T-helper 1 cell (primary cell): ENCODE measurements at places on chromosomes 12 and 14.

DNA sequence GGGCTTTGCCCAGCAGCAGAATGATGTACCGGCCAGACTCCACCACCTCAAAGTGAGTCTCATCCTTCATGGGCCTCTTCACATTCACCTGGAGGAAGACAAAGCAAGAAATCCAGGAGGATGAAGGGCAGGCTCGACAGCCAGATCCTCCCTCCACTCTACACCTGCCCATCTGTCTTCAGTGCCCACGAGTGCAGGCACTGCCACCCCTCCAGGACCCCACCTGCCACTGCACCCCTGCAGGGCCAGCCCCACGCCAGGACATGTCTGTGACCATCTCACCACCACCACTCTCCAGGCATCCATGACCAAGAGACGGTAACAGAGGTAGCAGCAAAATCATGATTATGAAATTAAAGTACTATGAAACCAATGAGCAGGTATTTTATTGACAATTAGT lies 84.3 kb upstream of the ANO2 start:
- DNase-seq, result no peak

DNA sequence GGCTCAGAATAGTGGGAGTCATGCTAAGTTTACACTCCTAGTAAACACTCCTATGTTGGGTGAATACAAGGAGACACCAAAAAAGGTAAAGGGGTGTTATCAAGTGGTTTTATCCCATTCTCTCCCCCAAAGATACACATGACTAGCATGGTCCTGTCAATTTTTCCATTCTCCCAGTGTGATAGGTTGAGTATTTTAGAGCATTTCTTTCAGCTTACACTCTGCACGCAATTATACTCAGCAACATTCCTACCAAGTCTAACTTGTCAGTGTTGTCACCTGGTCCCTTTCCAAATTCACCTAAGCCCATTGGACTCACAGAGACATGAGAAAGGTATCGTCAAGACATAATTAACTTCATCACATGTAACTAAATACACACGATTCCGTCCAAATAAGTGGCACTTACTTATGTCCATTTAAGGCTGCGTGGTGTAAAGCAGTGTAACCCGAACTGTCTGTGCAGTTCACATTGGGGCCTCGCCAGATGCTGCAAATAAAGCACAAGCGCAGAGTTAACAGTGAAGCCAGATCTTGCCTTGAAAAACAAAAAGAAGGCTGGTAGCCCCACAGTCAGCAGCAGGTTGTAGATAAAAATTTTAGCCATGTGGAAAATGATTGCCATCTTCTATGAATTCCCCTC lies 159.7 kb downstream of the ANKS1B start:
- DNase-seq, result no peak

- no peak for DNase-seq
Observed at GRCh38 chr14:50021261-50022031, 94.9 kb downstream of the VCPKMT start.

DNA sequence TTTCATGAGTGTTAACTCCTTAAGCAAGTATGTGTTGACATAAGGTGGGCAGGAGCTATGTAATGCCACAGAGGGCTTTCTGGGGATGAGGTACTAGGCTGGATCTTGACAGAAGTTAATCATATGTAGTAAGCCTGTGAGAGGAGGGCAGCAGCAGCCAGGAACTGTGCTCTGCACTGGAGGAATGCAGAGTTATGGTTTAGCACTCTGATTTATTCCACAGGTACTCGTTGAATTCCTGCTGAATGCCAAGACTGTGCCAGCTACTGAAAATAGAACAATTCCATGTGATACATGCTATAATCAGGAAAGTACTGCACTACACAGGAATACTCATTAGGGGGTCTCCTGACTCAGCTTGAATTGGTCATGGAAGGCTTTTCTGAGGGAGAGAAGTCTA lies 58.7 kb downstream of the SUSD6 start:
- no peak for DNase-seq

GRCh38 chr12:129788506-129789084 lies 115.2 kb downstream of the TMEM132D start:
- DNase-seq, result no peak

- no peak for DNase-seq
Observed at GRCh38 chr12:40717576-40717975, 25.3 kb downstream of the CNTN1 start.

DNA sequence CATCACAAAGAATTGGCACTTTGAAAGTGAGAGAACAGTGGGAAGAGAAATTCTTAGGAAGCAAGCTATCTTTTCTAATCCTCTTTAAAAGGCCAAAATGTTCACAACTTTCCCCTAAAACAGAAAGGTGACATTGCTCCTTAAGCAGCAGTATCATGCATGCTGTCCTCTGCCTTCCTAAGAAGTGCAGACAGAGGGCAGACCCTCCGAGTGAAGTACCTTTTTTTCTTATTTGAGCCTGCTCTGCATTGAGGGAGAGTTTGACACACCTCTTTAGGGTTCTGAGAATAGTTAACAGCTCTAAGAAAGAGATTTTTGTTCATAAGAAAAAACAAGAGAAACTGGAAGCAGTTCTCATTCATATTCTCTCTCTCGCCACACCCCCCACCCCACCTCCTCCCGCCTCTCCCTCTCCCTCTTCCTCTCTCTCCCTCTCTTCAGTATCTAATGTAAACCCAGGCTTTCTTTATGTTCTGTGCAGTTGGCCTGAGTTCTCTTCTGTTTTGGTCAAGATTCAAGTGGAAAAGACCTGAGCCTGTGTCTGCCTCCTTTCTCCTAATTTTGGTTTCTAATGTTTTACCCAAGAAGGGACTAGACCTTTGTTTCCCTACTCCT lies 709.1 kb downstream of the DIO2 start:
- DNase-seq, result no peak

DNA sequence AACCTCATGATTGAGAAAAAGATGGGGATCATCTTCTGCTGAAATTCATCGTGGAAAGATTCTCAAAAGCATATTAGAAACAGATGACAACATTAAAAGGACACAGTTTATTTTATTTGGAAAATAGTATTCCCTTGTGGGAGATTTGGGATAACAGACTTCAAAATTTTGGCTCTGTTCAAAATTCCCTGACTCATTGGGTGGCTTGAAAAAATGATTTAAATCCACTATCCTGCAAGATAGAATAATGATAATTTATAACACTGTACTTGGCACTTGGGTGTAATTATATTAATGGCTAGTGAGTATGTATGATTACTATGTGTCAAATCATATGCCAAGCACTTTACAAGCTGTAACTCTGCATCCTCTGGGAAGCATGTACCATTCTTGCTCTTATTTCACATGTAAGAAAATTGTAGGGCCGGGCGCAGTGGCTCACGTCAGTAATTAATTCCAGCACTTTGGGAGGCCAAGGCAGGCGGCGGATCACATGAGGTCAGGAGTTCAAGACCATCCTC lies 128.8 kb downstream of the LMNTD1 start:
- no peak for DNase-seq
